ENCODE measurements at places on chromosomes 11 and 22. TPM values are rescaled to one million over a fixed set of nuclear protein-coding genes. Genes with fewer than 3 reads are reported as not detected.
A peak's percentile ranks its signal among the peaks of the same experiment; 100 is the strongest.

- H3K36me3 ChIP-seq: no peaks in the 10 kb centered on the region
- no peak overlapping the region for H3K27ac ChIP-seq
- H3K27me3 ChIP-seq: peaks cover 4% of the 10 kb centered on the region
- no peaks in the 10 kb centered on the region for H3K4me1 ChIP-seq
- no peak overlapping the region for H3K4me3 ChIP-seq
- DNase-seq: no peak
Measured at GRCh38 chr22:45475063-45475747, 27.5 kb upstream of the FBLN1 start.

DNA sequence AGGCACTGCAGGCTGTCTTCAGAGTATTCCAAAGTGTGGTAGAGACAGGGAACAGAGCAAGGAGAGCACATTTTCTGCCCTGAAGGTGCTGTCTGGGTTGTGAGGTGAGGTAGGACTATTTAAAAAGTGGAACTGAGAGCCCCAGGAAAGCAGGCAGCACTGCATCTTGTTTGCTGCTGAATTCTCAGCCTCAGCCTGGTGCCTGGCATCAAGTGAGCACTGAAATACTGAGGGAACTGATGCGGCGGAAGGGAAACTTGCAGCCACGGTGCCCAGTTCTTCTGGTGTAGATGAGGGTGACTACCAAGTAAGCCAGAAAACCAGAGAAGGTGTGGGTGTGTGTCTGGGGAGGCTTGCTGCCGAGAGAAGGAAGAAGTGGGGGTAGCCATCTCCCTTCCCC, 59.5 kb downstream of the TNRC6B start:
- H3K27ac ChIP-seq: peak overlapping the region; percentile 94
- peaks cover 73% of the 10 kb centered on the region for H3K4me1 ChIP-seq
- no peak overlapping the region for H3K4me3 ChIP-seq
- DNase-seq: peak; percentile 51
- peaks cover 14% of the 10 kb centered on the region for H3K36me3 ChIP-seq

DNA sequence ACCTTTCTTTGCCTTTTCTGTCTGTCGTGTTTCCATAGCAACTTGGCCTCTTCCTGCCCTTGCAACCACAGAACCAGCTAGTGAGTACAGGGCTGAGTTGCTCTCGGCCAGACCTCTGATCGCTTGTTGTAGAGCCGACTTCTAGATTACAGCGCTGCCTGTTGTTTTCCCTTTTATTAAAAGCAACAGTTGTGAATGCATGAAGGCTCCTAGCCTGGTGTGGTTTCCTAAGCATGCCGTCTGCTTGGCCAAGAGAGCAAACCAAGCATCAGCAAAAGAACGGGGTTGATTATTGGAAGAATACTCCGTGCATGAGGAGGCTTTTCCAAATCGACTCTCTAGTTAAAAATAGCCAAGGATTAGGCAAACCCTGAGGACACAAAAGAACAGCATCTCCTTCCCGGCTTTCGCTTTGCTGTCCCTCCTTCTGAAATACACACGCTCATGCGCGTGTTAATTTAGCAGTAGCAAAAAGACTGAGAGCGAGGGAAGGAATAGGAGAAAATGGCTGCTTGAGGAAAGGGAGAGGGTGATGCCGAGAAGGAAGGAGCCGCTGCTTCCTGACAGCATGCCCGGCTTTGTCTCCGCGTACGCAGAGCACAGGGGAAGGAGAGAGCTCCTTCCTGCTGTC, 71.5 kb upstream of the TTC12 start:
- peaks cover 11% of the 10 kb centered on the region for H3K4me1 ChIP-seq
- no peak overlapping the region for H3K27ac ChIP-seq

DNA sequence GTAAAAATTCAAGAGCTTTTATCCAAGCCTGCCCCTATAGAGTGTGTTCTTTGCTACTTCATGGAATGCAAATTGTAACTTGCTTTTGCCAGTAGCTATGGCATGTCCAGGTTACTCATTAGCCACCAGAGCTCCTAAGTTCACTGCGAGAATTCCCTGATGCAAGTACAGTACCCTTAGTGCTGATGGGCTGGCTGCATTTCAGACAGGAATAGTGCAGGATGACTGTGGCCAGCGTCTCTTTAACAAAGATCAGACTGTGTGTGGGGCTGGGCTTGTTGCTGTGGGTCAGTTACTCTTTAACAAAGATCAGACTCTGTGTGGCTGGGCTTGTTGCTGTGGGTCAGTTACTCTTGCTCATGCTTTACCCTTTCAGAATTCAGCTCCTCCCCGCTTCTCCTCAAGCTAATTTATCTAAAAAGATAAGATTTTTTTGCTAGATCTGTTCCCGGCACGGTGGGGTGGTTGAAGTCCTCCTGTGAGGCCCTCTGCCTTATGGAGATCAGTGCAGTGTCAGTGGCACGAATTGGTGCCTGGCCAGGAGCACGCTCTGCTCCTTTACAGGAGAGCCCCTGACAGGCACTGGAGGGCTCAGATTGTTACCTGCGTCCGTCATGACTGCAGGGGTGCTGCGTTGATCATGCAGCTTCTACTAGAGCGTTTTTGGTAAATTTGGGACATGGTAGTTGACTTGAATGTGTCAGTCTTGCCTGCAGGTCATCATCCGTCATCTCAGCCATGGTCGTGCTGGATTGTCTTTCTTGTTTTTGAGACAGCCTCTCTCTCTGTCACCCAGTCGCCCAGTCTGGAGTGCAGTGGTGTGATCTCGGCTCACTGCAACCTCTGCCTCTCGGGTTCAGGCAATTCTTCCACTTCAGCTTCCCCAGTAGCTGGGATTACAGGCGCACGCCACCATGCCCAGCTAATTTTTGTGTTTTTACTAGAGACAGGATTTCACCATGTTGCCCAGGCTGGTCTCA, 27.0 kb downstream of the AP2A2 start:
- DNase-seq: no peak
- H3K4me3 ChIP-seq: no peak overlapping the region
- no peaks in the 10 kb centered on the region for H3K27me3 ChIP-seq
- H3K27ac ChIP-seq: no peak overlapping the region

DNA sequence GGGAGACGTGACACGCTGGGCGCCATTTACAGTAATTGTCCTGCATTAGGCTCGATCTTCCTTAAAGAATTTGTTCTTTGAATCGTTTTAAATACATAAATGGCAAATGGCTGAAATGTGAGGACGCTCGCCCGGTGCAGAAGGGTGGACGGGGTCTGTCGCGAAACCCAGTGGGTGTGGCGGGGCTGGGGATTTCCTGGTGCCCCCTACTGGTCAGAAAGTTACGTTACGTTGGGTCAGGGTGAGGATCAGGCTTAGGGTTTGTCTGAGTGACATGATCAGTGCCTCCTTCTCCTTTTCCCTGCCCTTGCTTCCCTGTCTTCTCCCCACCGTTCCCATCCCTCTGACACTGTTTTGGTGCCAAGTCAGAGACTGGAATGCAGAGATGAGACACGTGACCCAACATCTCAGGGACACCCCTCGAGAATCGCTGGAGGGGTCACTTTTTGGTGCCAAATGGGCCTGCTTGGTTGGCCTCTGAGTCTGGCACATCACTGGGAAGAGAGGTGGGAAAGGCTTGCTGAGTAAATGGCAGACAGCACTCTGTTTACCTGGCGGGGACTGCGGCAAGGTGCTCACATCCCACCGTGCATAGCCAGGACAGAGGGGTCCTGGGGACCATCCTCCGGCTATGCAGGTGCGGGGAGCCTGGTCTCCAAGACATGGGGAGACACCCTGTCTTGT, 1107.6 kb downstream of the BRD1 start:
- H3K4me3 ChIP-seq: no peak overlapping the region
- H3K4me1 ChIP-seq: no peaks in the 10 kb centered on the region
- no peak overlapping the region for H3K27ac ChIP-seq
- DNase-seq: peak; percentile 10

DNA sequence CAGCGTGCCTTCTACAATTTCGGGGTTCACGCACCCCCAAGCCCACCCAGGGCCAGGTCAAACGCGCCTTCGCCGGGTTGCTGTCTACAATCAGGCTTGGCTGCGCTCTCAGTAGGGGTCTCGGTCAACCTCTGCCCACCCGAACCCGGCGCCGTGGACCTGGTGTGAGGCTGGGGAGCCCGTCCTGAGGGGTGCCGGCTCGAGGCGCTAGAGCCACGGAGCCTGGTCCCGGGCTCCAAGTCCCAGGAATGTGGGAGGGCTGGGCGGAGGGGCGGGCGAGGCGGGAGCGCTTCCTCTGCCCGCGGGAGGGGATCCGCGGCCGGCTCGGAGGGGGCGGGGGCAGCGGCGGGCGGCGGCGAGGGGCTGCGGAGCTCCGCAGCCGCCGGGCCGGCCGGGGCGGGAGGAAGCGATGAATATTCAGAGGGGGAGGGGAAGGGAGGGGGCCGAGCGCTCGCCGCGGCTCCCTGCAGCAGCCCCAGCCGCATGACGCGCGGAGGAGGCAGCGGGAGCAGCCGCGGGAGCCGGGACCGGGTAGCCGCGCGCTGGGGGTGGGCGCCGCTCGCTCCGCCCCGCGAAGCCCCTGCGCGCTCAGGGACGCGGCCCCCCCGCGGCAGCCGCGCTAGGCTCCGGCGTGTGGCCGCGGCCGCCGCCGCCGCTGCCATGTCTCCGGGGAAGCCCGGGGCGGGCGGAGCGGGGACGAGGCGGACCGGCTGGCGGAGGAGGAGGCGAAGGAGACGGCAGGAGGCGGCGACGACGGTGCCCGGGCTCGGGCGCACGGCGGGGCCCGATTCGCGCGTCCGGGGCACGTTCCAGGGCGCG, at the start of gene PTPRJ:
Gene PTPRJ, plus strand, starts transcription at position 472 of the 819 bp plus-strand sequence. CDS start 354 bp downstream, outside the sequence.
- H3K27ac ChIP-seq: peak within 1 kb of the TSS; percentile 20
- H3K4me3 ChIP-seq: peak within 1 kb of the TSS; percentile 93
- DNase-seq: peak; percentile 73
- H3K36me3 ChIP-seq: peaks cover 16% of the 10 kb centered on the region
- H3K27me3 ChIP-seq: peaks cover 5% of the 10 kb centered on the region

DNA sequence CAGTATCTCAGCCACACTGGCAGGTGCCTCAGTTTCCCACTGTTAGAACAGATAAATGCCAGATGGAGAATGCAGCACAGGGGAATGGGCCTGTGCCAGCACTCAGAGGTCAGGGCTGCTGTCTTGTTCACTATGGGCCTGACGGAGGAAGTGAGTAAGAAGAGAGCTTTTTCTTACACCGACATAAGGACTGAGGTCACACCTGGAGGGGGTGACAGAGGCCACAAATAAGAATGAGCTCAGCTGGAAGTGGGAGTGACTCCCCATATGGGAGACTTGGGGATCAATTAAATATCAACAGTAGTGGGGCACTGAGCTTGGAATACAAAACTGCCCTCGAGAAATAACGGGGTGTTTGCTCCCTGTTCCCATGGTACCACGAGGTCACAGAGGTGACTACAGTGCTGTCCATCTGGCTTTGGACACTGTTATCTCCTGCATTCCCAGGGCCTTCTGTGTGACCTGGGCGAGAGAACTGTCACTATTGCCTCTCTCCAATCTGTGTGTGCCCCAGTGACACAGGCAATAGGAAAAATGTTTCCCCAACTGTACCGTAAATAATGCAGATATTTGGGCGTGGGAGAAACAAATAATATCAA, 94.1 kb upstream of the NNMT start:
- no peaks in the 10 kb centered on the region for H3K27me3 ChIP-seq
- DNase-seq: no peak
- no peaks in the 10 kb centered on the region for H3K4me1 ChIP-seq
- H3K27ac ChIP-seq: no peak overlapping the region
- H3K36me3 ChIP-seq: no peaks in the 10 kb centered on the region

- peaks cover 3% of the 10 kb centered on the region for H3K4me1 ChIP-seq
- no peak overlapping the region for H3K4me3 ChIP-seq
- no peak overlapping the region for H3K27ac ChIP-seq
- no peak for DNase-seq
Measured at GRCh38 chr11:15104166-15104565, 10.6 kb upstream of the INSC start.

Gene GNG3
- not detected for total RNA-seq

Gene CALCA
- total RNA-seq: not detected

Gene PIH1D2
- total RNA-seq: 0.61 TPM

Gene SCO2
- total RNA-seq: 5.6 TPM

Gene FJX1
- total RNA-seq: 0.74 TPM

Gene SCGB1D2
- not detected for total RNA-seq

Gene SNX32
- 2.9 TPM for total RNA-seq

Gene IFITM10
- total RNA-seq: not detected

All from activated CD4-positive, alpha-beta T cell treated with anti-CD3 and anti-CD28 coated beads for 36 hours (primary cell).